ENCODE measurements at places on chromosomes 4 and X.

- DNase-seq, result no peak
Observed at GRCh38 chr4:7198440-7199128, 6.2 kb downstream of the SORCS2 start.

DNA sequence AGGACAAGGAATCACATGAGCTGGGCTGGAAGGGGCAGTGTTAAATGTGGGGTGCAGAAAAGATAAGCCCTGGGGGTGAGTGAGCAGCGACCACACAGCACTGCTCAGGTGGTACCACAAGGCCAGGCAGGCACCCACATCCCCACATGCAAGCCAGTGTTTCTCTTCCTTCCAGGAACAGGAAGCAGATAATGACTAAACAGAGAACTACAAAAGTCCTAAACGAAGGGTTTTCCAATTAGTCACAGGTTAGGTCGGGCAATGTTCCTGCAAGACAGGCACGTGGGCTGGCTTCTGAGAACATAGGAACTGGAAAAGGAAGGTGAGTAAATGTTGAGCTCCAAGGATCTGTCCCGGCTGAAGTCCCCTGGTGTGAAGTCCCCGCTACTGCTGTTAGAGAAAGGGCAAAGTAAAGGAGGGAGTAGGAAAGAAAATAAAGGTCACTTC is 19.5 kb downstream of the RELL1 start:
- no peak for DNase-seq

DNA sequence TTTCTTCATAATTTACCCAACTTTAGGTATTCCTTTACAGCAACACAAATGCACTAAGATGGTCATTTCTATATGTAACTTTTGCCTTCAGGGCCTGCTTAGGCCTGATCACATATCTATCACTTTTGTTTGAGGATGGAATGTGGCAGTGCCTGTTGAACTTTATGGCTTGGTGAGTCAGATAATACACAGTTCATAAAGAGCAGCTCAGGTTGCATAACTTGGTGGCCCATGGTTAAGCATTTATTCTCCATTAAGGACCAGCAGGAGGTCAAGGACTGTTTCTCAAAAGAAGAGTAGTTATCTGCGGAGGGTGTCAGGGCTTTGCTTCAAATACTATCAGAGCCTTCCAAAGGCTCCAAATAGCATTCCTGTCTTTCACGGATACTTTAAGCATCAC is 124.1 kb upstream of the PDHA2 start:
- DNase-seq, result no peak

DNA sequence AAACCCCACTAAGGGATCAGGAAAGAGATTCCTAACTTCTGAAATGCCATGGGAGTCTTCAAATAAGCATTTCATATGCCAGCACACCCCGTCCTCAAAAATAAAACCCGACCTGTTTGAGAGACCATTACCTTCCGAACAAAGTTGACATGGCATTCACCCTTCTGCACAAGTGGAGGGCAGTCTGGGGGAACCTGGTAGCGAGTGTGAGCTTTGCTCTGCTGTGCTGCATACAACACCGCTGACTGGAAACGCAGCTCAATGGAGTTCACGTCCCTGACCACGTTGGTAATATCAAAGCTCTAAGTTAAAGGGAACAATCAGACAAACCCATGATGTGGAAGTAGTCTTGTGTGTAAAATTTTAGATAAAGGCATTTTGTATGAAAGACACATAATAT is 38.0 kb downstream of the MANBA start:
- DNase-seq, result no peak

- no peak for DNase-seq
Observed at GRCh38 chr4:25032126-25032525, 1.4 kb upstream of the LGI2 start.

Measured in CD4-positive, alpha-beta T cell treated with Interleukin-21 for 1 hour (primary cell).